ENCODE measurements at places on chromosomes 5 and 9. TPM values are rescaled to one million over a fixed set of nuclear protein-coding genes. Genes with fewer than 3 reads are reported as not detected.

Gene TAF11L10
- not detected for total RNA-seq

Gene DBH
- total RNA-seq: not detected

Gene CARTPT
- not detected for total RNA-seq

Gene BNIP1
- 15.8 TPM for total RNA-seq

Gene LECT2
- not detected for total RNA-seq

Gene SHOC1
- total RNA-seq: not detected

Gene NME5
- total RNA-seq: not detected

Gene FAM221B
- not detected for total RNA-seq

Gene ARSI
- 26.6 TPM for total RNA-seq

Gene SOWAHA
- total RNA-seq: 0.08 TPM

Gene PSD2
- not detected for total RNA-seq

Gene HCN1
- total RNA-seq: not detected
